ENCODE measurements at places on chromosomes 2 and 18.

GRCh38 chr2:73614997-73615396, 27.2 kb downstream of the NAT8 start:
- DNase-seq, result no peak

GRCh38 chr2:138787053-138787666, 7.0 kb upstream of the NXPH2 start:
- no peak for DNase-seq

GRCh38 chr2:152134488-152135280, 35.8 kb upstream of the CACNB4 start:
- no peak for DNase-seq

DNA sequence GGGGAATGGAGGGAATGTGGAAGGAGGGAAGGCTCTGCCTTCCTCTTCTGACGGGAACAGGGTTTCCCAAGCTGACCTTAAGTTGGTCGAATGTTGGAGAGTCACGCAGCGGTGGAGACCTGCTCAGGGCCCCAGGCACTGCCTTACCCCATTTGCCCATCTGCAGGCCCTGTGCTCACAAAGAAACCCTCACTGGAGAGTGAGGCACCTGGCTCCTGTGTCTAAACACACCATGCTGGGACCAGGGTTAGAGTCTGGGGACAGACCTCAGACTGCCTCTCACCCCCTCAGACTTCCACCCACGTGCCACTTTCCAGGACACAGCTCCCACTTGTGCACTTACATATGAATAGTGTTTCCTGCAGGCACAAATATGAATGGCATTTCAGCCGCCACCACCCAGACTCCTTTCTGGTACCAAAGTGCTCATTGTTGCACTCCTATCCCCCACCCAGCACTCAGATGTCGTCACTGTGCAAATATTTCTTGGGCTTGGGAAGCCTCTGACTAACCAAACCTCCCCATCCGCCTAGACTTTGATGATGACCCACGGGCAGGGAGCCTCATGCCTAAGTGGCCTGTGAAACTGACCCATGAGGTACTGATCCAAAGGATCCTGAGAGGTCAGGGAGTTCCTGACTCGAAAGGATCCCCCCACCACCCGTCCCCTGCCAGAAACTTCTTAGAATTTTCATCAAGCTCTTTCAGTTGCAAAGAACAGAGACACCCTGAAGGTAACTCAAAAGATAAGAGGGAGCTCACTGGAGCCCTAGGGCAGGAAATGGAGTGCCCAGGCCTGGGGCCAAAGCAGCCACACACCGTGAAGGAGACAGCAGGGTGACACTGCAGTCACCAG, 78.3 kb downstream of the STPG4 start:
- DNase-seq, result no peak

GRCh38 chr2:181823405-181823804, 68.1 kb upstream of the ITPRID2 start:
- no peak for DNase-seq

DNA sequence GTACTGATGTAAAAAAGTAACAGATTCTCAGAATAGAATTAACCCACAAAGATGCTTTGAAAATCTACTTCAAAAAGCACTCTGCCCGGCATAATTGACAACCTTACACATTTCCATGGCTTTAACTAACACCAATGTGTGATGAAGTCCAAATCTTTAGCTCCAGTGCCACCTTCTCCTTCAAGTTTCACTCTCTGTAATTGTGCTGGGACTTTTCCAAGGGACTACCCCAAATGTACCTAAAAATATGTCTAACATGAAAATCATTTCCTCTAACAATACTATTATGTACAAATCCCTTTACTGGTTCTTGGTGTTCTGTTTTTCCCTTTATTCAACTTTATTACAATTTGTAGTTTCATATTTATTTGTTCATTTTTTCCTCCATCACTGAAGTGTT, 20.6 kb upstream of the UBE2E3 start:
- DNase-seq, result no peak

DNA sequence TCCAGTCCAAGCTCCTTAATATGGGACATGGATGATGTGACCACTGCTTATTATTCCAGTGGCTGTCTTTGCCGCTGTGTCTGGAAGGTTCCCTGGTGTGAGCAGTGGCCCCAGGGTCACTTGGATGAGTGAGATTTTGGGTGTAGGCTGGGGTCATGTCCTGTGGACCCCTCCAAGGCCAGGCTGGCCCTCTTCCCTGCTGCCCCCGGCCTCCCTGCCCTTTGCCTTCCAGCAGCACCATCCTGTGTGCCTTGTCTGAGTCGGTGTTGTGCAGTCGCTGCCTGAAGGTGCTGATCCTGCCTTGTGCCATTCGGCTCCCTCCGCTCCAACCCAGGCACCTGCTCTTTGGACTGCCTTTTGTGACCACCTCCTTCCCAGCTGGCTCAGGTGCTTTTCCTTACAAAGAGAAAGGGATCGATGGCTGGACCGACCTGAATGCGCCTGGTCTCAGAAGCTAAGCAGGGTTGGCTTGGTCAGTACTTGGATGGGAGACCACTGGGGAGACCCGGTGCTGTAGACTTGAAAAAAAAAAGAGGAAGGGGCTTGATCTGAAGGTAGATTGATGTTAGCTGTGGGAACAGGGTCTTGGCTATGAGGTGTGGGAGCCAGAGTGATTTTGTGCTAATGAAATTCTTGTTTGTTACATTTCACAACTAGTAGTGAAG, 16.7 kb upstream of the GREB1 start:
- no peak for DNase-seq

GRCh38 chr18:2223849-2224248, 347.5 kb downstream of the METTL4 start:
- DNase-seq, result no peak

DNA sequence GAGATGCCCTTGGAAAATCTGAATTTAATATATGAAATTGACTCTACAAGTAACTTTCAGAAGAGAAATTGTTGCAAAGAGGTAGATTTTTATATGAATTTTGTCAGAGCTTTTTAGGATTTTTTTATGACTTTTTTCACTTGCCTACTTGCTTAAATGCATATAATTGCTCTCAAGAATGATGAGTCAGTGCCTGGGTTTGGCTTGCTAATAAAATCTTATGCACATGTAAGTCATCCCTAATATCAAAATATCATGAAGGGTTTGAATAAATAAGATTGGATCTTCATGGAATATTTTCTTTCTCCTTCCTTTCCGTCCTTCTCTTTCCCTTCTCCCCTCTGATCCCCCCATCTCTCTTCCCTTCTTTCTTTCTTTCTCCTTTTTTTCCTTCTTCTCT, 354.1 kb downstream of the TXNL1 start:
- no peak for DNase-seq

DNA sequence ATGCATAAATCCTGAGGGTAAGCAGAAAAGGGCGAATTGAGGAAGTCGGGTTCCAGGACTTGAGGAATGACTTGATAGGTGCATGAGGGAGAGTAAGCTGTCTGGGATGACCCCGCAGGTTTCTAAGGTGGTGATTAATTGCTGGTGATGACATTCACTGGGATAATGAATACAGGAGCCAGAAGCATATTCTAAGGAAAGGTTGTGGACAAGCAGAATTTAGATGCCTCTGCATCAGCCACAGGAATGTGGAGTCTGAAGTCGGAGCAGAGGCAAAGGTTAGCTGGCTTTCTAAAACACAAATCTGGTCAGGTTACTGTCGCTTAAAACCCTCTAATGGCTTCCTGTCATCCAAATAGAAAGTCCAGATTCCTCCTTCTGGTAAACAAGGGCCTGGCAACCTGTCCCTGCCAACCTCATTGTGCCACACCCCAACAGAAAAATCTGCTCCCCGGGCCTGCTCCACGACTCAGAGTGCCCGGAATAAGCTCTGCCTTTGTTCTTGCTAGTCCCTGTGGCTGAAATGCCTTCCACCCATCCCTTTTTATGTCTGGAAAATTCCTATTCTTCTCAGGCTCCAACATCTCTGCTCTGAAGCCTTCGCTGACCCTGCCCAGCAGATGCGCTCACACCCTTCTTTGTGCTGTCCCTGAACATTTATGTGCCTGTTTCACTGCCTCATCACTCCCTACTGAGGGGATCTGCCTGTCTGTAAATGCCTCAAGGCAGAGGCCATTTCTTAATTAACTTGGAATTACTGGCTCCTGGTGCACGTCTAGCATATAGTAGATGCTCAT, 11.3 kb upstream of the TMEM214 start:
- no peak for DNase-seq

- no peak for DNase-seq
Observed at GRCh38 chr2:120715353-120715752, 20.3 kb upstream of the GLI2 start.

GRCh38 chr2:27963472-27963871, 72.9 kb downstream of the BABAM2 start:
- DNase-seq, result no peak

DNA sequence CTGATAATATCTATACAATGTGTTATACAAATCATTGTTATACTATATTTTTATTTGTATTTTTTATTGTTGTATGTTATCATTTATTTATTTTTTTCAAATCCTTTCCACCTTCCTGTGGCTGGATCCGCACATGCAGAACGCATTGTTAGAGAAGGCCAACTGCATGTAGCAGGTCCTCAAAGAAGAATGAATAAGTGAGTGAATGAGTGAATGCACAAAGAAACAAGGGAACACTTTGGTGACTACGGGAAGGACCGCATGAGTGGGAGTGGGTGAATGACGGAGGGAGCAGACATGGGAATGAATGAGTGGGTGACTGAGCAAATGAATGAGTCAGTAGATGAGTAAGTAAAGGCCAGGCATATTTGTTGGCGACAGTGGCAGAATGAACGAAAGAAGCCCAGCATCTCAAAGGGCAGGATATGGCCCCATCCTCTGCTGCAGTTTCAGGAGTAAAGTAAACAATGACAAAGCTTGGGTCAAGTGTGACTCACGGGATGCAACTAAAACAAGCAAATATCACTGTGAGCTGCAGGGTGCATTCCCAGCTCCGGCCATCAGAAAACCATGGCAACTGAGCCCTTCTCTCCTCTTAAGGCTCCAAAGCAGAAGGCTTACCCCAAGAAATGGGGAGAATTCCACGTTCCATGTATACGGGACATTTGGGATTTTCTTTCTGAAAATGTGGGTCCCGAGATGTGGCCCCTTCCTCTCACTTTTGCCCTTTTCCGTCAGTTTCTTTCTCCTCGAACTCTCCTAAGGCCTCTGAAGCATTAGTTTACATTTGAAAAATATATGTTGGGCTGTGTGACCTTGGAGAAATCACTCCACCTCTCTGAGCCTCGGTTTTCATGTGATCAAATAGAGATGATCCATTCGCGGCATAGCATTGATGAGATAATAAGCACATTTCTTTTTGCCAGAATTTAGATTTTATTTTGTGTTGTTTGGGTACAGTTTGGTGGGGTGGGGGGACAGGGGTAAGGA, 24.5 kb downstream of the KCNF1 start:
- no peak for DNase-seq

GRCh38 chr2:28729698-28730097, 21.9 kb upstream of the PPP1CB start:
- DNase-seq, result no peak

DNA sequence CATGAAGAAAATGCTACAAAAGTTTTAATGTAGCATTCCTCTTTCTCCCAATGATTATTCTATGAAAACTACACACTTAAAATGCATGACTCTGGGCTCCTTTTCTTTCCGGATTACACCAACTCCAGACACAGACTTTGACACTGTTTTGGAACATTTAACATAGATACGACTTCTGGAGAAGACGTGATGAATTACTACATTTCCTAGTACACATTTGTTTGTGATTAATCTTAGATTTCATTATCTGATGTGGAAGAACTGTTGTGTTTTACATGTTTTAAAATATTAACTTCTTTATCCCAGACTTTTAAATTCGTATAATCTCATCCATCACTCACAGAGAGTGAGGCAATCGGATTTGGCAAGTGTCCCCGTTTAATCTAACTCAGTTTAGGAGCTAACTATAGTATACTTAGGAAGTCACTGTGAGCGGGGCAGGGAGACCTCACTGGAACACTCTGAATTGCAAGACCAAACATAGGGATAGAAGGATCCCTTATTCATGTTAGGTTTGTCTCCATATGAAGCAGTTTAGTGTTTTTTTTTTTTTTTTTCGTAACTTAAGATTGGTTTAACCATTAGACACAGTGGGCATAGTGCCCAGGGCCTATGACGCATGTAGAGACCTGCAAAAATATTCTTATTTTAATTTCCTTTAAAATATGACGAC, 66.7 kb downstream of the PDE1A start:
- no peak for DNase-seq

- no peak for DNase-seq
Observed at GRCh38 chr18:57819671-57820460, 16.8 kb upstream of the ATP8B1 start.

- no peak for DNase-seq
Observed at GRCh38 chr18:29361843-29362242, 1184.9 kb upstream of the CDH2 start.

DNA sequence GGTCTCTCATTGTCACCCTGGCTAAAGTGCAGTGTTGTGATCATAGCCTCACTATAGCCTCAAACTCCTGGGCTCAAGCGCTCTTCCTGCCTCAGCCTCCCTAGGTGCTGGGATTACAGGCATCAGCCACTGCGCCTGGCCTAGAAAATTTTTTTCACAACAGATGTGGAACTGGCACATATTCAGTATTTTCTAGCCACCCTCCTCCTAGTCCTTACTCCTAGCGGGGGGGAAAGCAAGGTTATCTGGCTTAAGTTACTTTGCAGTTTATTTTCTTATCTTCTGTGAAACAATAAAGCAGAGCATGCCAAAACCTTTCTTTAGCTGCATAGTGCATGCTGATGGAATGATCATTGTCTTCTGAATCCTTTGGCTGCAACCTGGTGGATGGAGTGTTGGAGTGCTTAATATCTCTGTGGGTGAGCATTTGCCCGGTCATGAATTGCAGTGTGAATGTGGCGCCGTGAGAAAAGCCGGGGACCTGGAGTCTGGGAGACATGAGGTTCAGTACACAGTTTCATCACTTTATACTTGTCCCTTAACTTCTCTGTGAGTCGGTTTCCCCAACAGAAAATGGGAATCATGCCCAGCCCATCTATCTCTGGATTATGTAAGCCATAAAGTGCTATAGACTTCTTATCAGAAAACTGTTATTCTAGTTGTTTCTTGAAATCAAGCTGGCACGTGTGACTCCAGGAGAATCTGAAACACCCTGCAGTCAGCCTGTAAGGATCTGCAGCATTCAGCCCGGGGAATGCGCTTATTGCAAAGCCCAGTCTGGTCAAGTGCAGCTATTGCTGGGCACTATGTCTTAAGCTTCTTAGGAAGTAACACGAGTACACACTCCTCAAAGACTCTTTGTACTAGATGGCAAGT, 38.2 kb upstream of the MAP3K20 start:
- no peak for DNase-seq
